NCI-H524 (cell line): ENCODE measurements at places on chromosomes 6 and 20.

- no peak for DNase-seq
These were observed 78.5 kb upstream of the SIRPA start for GRCh38 chr20:1816384-1817381.

GRCh38 chr6:162680367-162680766 is 47.2 kb downstream of the PRKN start:
- no peak for DNase-seq

DNA sequence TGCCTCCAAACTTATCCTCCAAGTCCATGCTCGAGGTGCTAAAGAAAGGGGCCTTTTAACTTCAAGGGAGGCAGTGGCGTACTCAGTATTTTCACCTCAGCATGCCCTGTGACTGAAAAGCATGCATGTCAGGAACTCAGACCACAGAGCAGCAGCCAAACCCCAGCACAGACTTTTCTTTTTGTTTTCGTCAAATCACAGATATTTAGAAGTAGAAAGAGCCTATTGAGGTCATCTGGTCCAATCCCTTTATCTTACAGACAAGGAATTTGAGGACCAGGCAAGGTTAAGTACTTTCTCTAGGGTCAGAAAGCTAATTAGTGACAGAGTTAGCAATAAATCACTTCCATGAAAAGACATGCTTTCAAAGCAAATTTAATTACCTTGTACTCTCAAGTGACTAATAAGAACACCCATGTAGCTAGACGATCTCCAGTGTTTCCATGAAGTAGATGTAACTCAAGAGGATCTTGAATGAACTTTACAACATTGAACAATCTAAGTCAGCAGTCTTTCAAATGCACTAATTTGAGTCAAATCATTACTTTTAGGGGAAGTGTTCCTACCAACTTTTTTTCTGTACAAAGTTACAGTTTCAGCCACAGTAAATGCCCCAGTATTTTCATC is 35.9 kb downstream of the MOXD1 start:
- peak; percentile 21 for DNase-seq

DNA sequence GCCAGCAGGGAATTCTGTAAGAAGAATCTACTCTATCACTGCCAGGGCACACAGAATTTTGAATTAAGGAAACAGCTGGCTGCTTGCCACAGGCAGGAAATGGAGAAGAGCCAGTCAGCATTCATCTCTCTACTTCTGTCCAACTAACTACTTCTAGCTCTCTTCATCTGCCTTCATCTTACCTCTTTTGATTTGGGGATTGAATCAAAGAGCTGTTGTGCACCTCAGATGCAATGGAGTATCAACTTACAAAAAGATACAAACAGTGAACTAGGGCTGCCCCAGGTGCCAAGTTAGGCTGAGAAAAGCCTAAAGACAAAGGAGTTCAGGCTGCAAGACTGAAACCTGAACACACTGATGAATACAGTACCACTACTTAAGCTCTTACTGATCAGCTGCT is 82.0 kb downstream of the PTPRK start:
- peak; percentile 31 for DNase-seq

DNA sequence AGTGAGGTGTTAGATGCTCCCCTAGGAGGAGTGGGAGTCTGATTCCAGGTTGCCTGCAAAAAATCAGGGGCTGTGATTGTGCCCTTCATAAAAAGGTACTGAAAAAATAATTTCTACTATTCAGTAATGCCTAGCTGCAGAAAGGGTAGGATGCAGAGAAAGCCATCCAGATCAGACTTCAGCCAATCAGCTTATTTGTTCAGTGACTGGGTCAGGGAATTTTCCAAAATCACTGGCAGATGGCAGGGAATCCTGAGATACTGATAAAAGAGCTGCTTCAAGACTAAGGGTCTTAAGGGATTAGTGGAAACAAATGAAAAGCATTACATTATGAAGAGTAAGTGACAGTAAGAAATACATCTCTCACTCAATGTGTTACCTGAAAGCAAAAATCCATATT is 42.8 kb upstream of the MTRF1L start:
- peak; percentile 87 for DNase-seq

DNA sequence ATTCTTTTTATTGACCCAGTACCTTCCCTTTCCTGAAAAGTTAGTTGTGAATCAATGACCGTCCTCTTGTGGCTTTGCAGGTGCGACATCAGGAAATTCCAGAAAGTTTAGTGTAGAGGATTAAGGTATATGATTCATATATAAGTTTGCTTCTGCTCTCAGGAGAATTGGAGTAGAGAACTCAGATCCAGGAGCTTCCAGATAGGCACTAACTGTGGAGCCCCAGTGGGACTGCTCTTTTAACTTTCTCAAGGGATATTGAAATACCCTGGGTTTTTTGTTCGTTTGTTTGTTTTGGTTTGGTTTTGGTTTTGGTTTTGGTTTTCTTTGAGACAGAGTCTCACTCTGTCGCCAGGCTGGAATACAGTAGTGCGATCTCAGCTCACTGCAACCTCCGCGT is 9.5 kb downstream of the TAAR2 start:
- no peak for DNase-seq

- DNase-seq, result no peak
These were observed 505.3 kb upstream of the JAG1 start for GRCh38 chr20:11178946-11179654.

DNA sequence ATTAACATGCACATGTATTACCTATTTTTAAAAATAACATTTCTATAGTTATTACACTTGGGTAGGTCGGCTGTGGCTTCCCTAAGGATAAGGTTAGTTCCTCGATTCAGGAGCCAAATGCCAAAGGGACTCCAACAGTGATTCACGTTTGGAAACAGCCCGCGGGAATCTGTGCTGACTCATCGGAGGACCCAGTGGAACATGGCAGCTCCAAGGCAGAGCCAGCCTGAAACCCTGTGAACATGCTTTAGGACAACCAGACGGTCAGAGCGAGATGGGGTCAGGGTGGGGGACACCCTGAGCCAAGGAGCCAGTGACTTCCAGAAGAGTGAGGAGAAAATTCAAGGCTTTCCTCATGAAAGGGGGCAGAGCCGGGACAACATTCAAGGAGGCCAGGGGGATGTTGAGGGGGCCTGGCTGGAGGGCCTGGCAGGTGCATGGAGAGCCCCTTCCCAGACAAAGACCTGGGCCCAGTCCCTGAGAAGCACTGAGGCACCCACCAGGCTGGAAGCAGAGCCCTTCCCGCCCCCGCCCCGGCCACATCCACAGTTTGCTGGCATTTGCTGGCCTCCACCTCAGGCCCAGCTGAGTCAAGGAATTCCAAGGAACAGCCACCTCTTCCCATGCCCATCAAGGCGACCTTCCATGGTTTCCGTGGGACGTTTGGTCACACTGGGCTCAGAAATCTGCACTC is 133.2 kb downstream of the SNX5 start:
- no peak for DNase-seq

GRCh38 chr6:147204060-147204785 is at the start of gene STXBP5:
TSS of gene STXBP5 (plus strand) at chr6:147204417. CDS start at chr6:147204533, 116 bp downstream.
- DNase-seq, result peak; percentile 14

- no peak for DNase-seq
These were observed 259.4 kb upstream of the MAN1A1 start for GRCh38 chr6:119608994-119609393.

GRCh38 chr6:5126214-5126613 is 41.1 kb downstream of the PPP1R3G start:
- DNase-seq, result no peak

DNA sequence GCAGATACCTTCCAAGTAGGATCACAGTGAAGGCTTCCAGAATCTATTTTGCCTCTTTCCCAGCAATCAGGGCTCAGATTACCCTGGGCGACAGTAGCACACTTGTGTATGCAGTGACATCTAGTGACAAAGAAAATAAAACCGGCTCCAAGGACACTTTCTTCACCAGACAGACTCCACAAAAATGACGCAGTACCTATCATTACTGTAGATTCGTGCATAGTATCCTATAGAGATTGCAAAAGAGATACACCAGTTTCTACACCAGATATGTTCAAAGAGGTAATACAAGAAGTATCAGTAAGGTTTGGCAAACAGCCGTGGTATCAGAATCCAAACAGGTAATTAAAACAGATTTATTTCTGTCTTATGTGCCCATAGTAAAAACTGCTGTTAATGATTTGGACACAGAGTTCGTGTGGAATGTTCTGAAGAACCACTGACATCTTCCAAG is 600.4 kb upstream of the JAG1 start:
- peak; percentile 94 for DNase-seq

DNA sequence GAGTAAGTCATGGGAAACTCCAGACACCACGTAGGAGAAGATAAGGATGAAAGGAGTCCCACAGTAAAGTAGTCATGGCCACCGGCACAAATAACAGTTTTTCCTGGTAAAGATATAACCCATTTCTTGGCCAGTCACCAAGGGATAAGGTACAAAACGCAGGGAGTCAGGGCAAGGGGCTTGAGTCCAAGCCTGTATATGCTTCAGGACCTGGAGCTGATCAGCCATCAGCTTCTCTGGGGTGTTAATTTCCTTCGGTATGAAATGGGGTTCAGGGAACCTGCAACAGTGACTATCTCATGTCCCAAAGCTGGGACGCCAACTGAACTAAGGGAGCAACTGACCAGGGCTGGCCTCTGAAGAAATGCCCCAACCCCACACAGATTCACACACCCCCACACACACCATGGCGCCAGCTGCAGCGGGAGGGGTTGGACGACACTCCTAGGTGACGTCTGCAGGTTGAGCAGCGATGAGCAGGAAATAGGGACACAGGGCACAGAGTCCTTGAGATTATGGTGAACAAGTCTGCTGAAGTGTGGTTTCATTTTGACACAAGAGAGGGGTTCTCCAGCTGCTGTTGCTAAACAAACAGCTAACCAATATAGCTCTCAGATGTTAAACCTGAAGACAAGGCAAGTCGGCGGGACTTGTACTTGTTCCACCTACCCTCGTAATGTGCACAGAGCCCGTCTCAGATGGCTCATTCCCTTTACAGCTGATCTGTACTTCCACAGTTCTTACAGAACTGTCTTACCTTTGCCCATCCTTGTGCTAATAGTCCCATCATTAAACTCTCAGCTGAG is 7.4 kb upstream of the ADTRP start:
- DNase-seq, result no peak

DNA sequence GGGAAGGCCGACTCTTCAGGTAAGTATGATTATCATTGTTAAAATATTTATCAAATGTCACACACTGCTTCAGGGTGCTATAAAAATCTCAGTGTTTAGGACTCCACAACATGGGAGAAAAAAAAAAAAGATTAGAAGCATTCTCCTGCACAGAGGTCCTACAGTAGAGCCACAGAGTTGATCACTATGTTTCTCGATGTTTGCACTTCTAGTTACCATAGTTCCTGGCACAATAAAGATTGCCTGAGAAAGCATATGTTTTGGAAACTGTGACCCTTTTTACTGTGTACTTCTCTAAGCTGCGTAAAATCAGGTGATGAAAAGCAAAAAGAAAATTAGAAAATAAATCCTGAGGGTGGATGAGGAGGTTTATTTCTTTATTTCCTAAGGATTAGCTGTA is 269.9 kb upstream of the SYNCRIP start:
- DNase-seq, result no peak

GRCh38 chr6:77425216-77425615 is 38.1 kb downstream of the HTR1B start:
- no peak for DNase-seq

DNA sequence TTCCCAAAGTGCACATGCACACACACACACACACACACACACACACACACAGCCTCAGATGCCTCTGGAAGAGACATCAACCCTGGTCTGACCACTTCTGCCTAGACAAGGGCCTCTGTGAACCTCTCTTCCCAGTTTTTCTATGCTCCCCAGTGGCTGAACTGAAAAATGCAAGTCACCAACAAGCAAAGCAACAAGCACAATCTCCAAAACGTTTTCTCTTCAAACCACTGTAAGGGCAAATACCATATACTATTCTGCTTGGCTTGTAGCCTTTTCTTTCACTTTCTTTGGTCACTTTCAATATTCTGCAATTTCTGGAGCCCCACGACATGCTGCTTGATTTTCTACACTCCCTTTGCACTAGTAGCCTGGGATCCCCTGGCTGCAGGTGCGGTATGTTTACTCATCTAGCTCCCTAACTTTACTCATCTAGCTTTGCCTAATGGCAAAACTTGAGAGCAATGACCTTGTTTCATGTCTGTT is 121.4 kb upstream of the DST start:
- no peak for DNase-seq

DNA sequence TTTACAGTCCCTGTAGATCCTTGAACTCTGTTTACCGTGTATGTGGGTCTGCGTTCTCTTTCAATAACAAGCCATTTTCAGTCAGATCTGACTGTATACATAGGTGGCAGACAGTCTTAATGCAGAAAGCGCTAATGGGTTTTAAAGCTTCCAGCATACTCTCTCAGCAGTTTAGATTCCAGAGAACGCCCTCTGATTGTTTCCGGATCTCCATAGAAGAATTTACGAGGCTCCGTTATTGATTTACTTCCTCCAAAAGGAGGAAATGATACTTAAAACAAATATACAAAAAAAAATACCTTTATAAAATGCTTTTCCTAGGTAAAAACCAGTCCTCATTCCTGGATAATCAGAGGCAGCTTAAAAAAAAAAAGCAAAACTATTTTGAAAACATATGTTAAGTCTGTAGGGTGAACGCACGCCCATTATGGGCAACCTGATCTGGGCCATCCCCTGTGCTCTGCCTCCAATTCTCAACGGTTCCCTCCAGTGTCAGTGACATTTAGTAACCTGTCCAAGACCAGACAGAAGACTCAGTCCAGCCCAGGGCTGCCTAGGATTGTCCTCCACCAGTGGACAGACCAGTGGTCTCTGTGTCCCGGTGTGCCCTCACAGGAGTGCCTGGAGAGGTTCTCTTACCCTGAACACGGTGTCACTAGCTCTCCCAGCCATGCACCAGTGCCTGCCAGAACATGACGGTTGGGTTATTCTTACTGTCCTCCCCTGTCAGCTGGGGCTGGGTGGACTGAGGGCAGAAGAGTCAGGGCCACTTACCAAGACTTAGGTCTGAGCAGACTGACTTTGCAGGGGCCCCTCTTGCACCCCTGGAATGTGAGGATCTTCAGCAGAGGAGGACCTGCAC is 217.3 kb downstream of the ARID1B start:
- DNase-seq, result no peak

DNA sequence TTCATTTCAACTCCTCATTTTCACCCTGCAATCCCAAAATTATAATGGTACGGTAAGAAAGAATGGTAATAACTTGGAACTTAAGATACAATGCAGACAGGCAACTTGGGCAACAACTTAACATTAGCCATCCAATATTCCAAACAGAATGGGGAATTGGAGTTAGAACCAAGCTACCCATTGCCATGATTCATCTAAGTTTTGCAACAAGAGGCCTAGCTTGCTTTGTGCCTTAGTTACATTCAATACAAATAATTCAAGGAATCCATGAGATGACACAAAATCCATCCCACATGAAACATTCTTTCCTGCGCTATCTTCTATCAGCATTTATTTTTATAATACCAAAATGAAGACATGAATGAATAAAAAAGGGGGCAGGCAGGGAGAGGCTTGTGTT is 28.4 kb downstream of the DCDC2 start:
- DNase-seq, result no peak

DNA sequence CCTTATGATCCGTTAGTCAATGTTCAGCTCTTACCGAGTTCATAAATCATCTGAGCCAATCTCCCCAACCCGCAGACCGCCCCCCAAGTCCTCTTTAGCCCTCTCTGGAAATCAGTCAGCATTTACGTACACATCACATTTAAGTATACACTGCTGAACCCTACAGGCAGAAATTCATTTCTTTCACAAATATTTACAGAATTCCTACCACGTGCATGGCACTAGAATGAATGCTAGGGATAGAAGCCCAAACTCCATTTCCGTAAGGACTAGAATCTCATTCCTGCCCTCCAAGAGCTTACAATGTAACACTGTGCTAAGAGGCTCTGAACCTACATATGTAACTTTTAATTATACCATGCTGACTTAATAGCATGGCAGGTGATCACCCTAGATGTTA is 1.8 kb downstream of the OSER1 start:
- no peak for DNase-seq

GRCh38 chr6:169782966-169783365 is 31.5 kb downstream of the ERMARD start:
- DNase-seq, result no peak
